Tongue (tissue), 3 donors: ENCODE measurements at places on chromosomes 3 and 15. TPM values are rescaled to one million over a fixed set of nuclear protein-coding genes. Genes with fewer than 3 reads are reported as not detected.

- DNase-seq: peak; percentile 37
Observed at GRCh38 chr3:111069974-111070771, 1.4 kb upstream of the NECTIN3 start.

DNA sequence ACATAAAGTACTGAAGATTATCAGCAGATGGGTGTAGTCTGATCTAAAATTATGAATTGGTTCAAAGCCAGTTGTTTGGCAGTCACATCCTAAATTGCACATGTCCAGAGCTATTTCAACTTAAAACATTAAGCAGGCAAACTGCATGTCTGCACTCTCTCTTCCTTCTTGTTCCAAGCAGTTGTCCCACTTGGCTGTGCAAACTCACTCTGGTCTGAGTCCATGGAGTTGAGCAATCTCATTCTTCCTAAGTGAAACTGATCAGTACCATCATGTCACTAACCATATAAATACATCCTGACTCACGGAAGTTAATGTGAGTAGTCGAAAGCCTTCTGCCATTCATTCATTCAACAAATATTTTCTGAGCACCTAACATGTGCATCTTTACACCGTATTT lies 353.0 kb downstream of the ROBO1 start:
- DNase-seq: peak; percentile 68

- no peak for DNase-seq
Observed at GRCh38 chr3:135199137-135199536, 404.1 kb downstream of the EPHB1 start.

DNA sequence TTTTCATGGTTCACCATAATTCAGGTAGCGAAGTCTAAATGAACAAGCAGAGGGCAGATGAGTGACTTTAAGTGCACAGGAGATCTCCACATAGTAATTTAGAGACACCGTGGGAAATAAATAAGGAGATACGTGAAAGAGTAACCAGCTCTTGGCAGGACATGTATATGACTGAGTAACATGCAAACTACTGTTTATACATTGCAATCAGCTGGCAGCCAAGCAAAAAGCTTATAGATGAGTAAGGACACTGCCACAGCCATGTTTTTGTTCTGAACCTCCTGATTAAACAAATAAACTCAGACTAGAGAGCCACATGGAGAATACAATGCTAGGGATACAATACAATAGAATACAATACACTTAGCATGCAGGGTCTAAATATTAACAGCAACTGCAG lies 252.4 kb downstream of the FHIT start:
- peak; percentile 4 for DNase-seq

- DNase-seq: no peak
Observed at GRCh38 chr3:156615592-156616173, 58.7 kb upstream of the TIPARP start.

DNA sequence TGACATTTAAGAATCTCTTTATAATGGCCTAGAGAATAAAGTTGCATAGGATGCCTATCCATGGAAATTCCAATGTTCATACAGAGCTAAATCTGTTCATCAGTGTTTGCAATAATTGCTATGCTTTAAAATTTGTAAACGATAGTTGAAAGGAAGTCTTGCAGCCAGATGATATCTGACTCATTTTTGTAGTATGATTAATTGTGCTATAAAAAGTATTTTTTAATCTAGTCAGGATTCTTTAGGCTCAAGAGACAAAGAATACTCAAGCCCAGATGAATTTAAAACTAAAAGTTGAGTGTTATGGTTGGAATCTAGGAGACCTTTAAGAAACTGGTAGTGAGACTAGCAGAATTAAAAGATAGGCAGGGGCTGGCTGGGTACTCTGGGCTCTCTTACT lies 50.5 kb downstream of the SUCNR1 start:
- DNase-seq: no peak

- peak; percentile 61 for DNase-seq
Observed at GRCh38 chr3:178684881-178685590, 148.8 kb downstream of the KCNMB2 start.

DNA sequence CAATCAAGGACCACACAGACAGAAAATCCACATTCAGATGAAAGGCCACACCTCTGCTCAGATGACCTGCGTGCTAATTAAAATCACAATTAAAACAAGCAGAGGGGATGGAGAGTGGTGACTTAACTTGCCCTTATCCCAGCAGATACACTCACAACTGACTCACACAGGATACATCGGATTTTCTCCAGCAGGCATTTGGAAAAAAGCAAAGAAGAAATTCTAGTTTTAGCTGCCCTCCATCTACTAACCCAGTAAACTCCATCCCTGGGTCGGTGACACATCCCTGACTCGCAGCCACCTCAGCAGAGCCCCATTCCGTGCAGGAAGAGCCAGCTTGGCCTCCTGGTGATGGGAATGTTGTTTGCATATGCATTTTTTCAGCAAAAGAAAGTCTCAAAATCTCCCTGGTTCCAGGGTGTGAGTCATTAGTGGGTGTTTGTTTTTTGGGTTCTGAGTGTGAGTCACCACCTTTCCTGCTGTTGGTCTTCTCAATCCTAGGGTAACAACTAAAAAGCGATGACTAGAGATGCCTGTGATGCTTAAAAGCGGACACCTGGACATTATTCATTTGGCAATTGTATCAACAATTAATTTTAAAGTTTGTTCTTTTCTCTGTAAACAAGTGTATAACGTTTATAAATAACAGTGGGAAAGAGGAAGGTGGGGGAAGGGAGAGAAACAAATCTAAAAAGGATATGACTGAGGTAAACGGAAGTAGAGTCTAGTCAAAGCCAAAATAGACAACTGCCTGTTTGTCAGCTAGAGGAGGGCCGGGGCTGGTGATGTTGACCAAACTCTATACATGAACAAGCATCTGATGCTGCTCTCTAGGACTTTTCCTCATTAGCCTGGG lies 49.8 kb upstream of the SLC4A7 start:
- DNase-seq: no peak

- DNase-seq: no peak
Observed at GRCh38 chr3:141311170-141311495, 57.2 kb upstream of the ZBTB38 start.

GRCh38 chr3:171895900-171896299 lies 52.8 kb downstream of the TMEM212 start:
- no peak for DNase-seq

GRCh38 chr3:28934126-28934813 lies 346.6 kb upstream of the RBMS3 start:
- DNase-seq: no peak

DNA sequence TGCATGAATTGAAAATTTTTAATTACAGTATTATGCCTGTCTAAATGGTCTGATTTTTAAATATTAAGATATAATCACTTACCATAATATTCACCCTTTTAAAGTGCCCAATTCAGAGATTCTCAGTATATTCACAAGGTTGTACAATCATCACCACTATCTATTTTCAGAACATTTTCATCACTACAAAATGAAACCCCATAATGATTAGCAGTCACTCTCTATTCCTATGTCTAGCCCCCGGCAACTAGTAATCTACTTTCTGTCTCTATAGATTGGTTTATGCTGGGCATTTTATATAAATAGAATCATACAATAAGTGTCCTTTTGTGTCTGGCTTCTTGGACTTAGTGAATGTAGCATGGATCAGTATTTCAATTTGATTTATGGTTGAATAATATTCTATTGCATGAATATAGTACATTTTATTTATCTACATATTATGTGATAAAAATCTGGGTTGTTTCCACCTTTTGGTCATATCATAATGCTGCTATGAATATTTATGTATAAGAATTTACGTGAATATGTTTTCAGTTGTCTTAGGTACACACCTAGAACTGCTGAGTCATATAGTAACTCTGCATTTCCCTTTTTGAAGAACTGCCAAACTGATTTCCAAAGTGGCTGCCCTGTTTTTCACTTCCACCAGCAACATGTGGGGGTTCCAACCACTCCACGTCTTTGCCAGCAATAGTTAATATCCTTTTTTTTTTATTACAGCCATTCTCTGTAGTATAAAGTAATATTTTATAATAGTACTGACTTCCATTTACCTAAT lies 485.7 kb upstream of the ZNF385D start:
- no peak for DNase-seq

- no peak for DNase-seq
Observed at GRCh38 chr3:185813691-185814215, 11.1 kb downstream of the IGF2BP2 start.

DNA sequence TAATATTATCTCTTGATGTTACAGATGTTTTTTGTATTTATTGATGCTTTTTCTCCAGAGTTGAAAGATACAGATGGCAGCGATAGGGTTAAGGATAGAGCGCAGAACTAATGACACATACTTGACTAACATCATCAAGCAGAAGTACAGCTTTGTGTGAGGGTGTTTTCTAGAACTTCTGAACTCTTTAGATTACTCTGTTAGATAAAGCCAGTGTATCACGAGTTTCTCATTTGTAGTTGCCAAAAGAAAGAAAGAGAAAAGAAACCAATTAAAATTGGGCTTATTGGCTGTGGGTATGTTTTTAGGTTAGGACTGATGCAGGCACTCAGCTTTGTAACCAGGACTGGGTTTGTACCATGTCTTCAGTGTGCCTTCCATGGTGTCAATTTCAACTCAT lies 6.6 kb upstream of the GPR171 start:
- DNase-seq: no peak

DNA sequence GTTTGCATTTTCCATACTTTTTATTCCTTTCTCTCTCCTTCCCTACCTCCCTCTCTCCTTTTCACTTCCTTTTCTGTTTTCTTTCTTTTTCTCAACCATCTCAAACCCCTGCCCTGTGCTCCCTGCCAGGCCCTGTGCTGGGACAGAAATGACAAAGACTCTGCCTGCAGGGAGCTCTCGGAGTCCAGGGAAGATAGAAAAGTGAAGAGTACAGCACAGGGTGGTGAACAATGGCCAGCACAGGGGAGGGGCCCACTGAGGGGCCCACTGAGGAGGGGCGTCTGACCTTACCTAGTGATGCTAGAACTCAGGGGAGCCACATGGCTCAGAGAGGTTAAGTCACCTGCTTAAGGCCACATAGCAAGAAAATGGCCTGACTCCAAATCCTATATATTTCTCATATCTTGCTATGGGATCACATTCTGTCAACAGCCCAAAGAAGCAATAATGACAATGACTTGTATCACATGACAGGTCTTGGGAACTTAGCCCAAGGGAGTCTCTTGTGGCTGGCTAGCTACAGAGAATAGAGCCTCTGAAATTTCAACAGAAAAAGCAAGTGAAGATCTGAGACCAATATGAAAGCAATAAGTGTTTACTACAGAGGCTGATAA lies 44.3 kb upstream of the ATP2B2 start:
- DNase-seq: no peak

DNA sequence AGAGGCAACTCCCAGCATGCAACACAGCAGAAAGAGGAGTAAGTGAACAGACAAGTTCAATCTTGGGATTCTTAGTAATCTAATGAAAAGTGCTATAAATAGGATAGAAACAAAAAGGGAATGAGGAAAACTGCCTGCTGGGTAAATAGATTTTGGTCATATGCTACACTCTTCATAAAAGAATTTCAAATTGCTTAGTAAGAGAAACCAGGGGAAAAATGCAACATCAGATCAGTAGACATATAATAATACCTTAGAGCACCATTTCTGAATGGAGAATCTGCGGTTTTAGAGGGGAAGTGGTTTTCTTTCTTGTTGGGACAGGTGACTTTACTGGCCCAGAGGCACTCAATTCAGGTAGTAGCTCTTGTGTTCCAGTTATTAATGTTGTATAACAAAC lies 13.4 kb upstream of the TBC1D5 start:
- DNase-seq: no peak

DNA sequence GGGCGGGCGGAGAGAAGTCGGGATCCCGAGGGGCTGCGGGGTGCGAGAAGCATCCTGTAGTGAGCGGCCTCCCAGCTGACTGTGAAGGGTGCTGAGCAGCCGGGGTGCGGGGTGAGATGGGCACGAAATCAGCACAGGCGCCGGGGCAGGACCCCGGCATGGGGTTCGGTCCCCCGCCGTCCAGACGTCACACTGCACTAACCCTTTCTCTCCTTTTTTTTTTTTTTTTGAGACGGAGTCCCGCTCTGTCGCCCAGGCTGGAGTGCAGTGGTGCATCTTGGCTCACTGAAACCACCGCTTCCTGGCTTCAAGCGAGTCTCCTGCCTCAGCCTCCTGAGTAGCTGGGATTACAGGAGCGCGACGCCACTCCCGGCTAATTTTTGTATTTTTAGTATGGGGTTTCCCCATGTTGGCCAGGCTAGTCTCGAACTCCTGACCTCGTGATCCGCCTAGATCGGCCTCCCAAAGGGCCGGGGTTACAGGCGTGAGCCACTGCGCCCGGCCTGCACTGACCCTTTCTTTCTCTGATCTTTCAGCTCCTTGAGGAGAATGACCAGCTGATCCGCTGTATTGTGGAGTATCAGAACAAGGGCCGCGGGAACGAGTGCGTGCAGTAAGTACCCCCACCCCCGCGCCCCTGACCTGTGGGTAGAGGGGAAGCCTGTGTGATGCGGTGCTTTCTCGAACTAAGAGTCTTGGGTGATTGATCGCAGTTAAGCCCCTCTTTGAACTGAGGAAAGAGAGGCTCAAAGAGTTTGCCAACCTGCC lies 513 bp downstream of the SS18L2 start:
- DNase-seq: peak; percentile 13

DNA sequence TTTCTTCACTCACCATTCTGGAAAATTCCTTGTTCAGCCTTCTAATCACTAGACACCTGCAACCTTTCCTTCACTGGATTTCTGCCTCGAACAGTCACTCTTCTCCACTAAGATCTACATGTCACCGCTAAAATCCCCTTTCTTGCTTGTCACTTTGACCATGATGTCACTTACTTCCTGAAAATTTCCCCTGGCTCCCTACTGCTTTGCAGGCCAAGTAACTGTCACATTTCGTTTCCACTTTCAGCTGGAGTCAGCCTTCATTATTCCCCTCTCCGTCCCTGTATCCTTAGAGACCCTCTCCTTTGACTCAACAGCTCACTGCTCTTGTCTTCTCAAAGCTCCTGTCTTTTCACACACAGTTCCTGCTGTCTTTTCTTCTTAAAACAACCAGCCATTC lies 15.9 kb downstream of the CHL1 start:
- DNase-seq: no peak

DNA sequence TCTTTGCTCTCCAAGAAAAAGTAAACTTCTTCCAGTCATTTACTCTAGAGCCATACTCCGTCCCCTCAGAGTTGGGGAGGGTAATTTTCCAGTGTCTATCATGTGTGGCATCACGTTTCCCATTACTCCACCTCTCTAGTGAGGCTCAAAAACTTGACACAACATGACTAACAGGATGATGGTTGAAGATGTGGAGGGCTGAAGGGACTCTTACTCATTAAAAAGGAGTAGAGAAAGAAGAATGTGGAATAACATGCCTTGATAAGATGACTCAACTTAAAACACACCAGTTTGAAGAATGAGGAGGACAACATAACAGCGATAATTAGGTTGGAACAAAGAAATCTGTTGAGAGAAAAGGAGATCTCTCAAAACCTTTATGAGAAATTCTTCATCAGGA lies 894.3 kb downstream of the OTOL1 start:
- no peak for DNase-seq

GABRB3 gene
- 4.8 TPM for total RNA-seq

CSPG5 gene
- total RNA-seq: 1.4 TPM

CD276 gene
- total RNA-seq: 85.4 TPM

ZPLD1 gene
- not detected for total RNA-seq

PLIN1 gene
- not detected for total RNA-seq

CD86 gene
- total RNA-seq: 2.5 TPM
